ENCODE measurements at places on chromosomes 16 and 17. TPM values are rescaled to one million over a fixed set of nuclear protein-coding genes. Genes with fewer than 3 reads are reported as not detected.

- DNase-seq = no peak
Measured at GRCh38 chr16:62020681-62021080, 15.6 kb downstream of the CDH8 start.

DNA sequence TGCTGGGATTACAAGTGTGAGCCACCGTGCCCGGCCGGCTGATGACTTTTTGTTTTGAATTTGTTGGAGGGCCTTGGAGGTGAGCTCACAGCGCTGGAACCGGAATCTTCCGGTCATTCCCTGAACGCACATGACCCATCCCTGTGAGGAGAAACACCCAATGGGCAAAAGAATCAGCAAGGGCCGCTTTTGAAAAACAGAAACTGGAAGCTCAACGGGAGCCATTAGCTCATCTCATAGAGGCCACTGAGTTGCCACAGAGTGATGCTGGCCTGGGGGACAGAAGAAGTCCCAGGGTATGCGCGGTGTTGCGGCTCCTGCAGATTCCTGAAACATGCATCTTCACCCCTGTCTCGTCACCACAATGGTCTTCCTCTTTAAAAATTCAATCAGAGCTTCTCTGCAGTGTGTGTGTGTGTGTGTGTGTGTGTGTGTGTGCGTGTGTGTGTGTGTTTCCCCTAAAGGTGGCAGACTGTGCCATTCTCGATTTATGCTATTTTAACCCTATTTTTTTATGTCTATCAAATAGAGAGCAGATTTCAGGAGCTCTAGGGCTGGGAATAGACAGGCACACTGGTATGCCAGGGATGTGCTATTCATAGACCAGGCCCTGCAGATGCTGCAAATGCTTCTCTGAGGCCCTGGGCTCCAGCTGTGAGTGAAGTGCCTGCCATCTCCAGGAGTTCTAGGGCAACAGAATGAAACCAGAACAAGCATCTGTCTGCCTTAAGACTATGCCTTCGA, 68.3 kb downstream of the MARCHF10 start:
- DNase-seq = no peak

- DNase-seq = no peak
Measured at GRCh38 chr17:14805348-14805747, 459.8 kb downstream of the PMP22 start.

DNA sequence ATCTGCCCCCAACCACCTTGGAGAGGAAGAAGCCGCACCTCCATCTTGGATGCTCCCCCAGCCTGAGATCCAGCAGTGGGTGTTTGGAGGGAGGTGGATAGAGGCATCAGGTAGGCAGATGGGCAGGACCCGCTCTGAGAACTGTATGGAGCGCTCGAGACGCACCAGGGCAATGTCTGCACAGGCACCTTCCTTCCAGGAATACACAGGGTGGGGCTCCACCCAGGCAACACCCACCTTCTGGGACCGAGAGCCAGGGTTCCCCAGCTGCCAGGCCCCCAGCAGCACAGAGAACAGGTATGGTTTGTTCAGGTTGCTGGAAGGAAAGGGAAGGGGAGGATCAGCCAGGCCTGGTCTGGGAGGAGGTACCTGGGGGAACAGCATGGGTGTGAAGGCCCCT, 2.4 kb downstream of the PRSS22 start:
- no peak for DNase-seq

- DNase-seq = no peak
Measured at GRCh38 chr16:87045466-87046216, 271.6 kb downstream of the C16orf95 start.

DNA sequence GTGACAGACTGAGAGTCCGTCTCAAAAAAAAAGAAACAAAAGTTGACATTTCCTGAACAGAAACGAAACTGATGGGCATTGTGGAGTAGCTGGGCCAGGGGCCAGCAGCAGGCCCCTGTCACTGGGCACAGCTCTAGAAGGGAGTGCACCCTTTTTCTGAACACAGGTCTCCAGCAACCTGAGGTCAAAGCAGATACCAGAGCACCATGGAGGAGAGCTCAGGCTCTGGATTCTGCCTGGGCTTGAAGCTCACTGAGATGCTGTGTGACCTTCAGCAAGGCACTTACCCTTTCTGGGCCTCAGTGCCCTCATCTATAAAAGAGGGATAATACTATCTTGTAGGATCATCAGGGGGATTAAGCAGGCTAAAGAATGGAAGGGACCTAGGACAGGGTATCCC, 5.0 kb downstream of the SBK1 start:
- DNase-seq = no peak

Gene HOXB9
- total RNA-seq = 0.13 TPM

Gene EVPLL
- total RNA-seq = 2.2 TPM

Gene KATNB1
- 8.7 TPM for total RNA-seq

Gene OGFOD1
- 12.1 TPM for total RNA-seq

Gene BCAR1
- total RNA-seq = 39.2 TPM

Data from left lobe of liver (tissue), 2 donors.